ENCODE measurements at places on chromosomes 13 and 19.
A peak's percentile ranks its signal among the peaks of the same experiment; 100 is the strongest.

DNA sequence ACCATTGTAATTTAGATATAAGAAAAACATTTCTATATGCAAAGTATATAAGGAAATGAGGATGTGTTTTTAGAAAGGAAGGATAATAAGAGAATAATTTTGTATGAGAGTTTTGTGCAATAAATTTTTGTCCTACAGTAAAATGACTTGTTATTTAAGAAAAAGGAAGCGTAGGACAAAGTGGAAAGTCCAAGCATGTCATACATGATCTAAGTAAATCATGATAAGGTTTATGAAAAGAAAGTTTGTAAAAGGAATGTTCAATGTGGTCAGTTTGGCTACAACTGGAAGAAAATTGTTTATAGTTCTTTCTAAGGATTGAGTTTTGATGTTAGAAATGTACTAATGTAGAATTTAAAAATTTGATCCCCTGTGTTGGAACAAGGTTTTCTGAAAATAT, 222.3 kb downstream of the KATNAL1 start:
- DNase-seq, result no peak

DNA sequence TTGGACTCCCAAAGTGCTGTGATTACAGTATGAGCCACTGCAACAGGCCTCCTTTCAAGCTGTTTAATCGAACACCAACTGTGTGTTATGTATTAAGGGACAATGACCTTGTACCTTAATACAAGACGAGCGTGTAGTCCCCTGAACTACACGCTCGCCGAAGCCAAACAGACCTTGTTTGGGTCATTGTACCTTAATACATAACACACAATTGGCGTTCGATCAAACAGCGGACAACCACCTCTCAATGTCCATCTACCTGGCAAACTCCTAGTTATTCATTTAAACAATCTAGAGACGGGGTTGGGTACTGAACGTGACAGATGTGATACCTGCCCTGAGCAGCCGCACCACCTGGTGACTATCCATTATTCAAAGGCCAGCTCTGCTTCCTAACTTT, 1.3 kb downstream of the CHERP start:
- DNase-seq, result no peak

- DNase-seq, result no peak
Measured at GRCh38 chr19:41554907-41555306, 21.1 kb upstream of the CEACAM21 start.

GRCh38 chr19:10861103-10861651, 10.2 kb upstream of the CARM1 start:
- DNase-seq, result peak; percentile 43

DNA sequence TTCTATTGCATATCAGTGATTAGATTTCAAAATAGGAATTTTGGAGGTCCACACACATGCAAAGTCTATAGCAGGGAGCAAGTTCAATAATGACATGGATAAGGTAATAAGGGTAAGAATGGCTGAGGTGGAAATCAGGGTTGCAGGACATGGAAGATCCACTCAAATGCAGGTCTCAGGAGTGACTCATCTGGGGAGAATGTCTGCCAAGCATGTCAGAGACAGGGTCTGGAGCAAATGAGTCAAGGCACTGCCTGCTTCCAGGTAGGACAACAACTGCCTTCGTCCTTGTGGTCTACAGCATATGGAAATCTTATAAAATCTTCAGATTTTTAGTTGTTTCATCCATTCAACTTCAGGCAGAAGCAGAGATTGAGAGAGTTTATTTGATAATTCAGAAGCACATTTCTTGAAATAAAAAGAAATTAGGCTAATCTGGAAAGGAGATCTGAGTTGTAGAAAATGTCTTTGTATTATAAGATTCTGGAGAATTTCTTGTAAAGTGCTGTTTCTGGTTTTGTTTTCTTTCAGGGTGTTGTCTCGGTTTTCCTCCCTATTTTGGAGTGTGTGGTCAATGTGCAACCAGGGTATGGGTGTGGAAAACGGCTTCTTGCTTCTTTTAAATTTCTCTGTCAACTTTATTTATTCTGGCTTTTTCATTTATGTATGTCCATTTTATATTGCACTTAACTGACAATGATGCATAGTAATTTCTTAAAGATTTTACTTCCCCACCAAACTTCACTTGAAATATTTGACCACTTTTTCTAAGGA, 748.8 kb downstream of the LIG4 start:
- DNase-seq, result peak; percentile 13

All from H4 (cell line).